ENCODE measurements at places on chromosomes 7 and 10.
A peak's percentile ranks its signal among the peaks of the same experiment; 100 is the strongest.

- DNase-seq, result peak; percentile 28
Observed at GRCh38 chr7:23863209-23863787, 153.3 kb downstream of the STK31 start.

DNA sequence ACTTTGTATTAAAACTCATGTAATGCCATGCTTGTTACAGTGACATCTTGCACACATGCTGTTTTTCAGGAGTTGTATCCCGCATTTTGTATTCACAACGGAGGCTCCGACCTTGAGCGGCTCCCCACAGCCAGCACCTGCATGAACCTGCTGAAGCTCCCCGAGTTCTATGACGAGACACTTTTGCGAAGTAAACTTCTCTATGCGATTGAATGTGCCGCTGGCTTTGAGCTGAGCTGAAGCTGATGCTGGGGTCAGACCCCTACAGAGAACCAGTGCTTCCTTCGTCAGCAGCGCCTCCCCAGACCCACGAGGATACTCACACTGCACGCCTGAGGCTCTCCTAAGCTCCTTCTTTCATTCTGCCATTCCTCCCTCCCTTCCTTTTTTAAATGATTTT is 69.3 kb upstream of the DNAJB6 start:
- no peak for DNase-seq

GRCh38 chr10:397321-398068 is 262.2 kb downstream of the ZMYND11 start:
- DNase-seq, result peak; percentile 64

- no peak for DNase-seq
Observed at GRCh38 chr10:129681856-129682255, 214.8 kb downstream of the MGMT start.

GRCh38 chr7:30168835-30169573 is 34.2 kb downstream of the MTURN start:
- DNase-seq, result no peak

DNA sequence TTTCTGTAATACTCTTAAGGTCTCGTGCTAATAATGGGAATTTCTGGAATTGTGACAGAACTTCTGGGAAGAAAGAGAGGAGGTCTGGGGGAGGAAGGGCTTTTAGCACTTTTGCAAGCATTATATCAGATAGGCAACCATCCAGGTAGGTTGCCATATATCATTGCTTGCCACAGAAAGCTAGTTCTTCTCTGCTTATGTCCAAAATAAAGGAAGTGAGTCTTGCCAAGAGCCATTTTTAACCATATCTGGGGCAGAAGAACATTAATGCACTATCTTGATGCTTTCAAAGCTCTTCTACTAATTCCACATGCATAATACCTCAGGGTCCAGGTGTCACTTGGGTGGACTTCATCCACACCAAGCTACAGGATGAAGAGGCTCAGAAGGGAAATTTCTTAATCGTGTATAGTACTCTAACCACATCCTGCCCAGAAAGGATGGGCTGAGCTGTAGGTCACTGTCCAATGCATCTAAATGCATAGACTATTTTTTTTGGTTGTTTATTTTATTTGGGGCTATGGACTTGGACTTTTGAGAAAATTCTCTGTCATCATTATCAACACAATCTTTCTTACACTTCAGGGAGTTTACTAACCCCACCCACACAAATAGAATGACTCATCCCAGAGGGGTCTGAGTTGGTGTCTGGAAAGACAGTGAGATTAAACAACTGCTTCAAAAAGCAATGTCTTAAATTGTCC is 68.9 kb upstream of the ADO start:
- no peak for DNase-seq

All from DMS79 (cell line).